Smooth muscle cell of bladder (primary cell): ENCODE measurements at places on chromosomes 7 and 10. TPM values are rescaled to one million over a fixed set of nuclear protein-coding genes. Genes with fewer than 3 reads are reported as not detected.

Gene SORBS1
- total RNA-seq: 0.57 and 1.5 TPM in 2 replicates

Gene PLEKHS1
- 0.09 TPM in 1 of 2 replicates, not detected in the other for total RNA-seq

Gene FANK1
- total RNA-seq: 10.0 and 11.5 TPM in 2 replicates

Gene GPR15LG
- not detected in 2 replicates for total RNA-seq

Gene CCDC146
- total RNA-seq: 1.6 and 3.1 TPM in 2 replicates

Gene UMAD1
- 9.5 and 10.6 TPM in 2 replicates for total RNA-seq

Gene ZNF485
- 1.7 and 1.9 TPM in 2 replicates for total RNA-seq

Gene PNLIPRP2
- not detected in 2 replicates for total RNA-seq

Gene CNTNAP2
- total RNA-seq: 0.09 TPM in 1 of 2 replicates, not detected in the other
